ENCODE measurements at places on chromosomes 13 and 19. TPM values are rescaled to one million over a fixed set of nuclear protein-coding genes. Genes with fewer than 3 reads are reported as not detected.

The B9D2 gene
- 9.3 TPM for total RNA-seq

- no peak for DNase-seq
Observed at GRCh38 chr13:21625366-21625765, 21.4 kb upstream of the MICU2 start.

DNA sequence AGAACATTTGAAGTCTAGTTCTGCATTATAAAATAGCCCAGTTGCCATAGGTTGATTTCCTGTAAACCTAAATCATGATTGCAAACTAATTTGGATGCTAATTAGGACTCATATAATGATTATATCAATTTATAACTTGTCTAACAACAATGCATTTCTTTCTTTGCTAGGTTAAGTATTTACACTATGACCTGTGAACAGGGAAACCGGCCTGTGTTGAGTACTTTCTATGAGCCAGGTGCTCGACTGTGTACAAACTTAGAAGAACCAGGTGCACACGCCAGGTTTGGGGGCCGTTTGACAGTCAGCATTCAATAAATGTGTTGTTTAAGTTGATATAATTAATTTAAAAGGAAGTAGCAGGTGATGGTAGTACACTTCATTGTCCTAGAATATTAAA is 203.1 kb downstream of the TM9SF2 start:
- no peak for DNase-seq

DNA sequence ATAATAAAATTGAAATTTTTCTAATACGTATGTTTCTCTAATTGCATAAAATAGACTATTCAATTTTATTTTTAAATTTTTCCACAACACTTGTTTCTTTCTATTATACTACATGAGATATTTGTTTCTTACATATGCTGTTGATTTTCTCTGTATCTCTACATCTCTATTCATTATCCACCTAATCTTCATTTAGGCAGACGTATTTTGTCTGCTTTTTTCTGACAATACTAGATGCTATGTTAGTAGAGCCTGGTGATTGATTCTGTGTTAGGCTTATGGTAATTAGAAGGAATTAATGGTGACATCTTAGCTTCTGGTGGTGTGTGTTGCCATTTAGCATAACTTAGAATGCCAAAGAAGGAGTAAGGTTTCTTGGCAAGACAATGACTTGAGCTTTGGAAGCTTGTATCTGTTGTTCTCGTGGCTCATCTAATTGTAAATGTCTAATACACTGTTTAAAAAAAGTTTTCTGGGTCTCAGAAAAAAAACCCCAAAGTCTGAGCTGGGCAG is 1610.7 kb upstream of the PCDH20 start:
- DNase-seq, result no peak

The FPR2 gene
- total RNA-seq, result 0.31 TPM

The SYT3 gene
- not detected for total RNA-seq

The PRSS57 gene
- 1.4 TPM for total RNA-seq

The ETV2 gene
- total RNA-seq, result 1.2 TPM

The FCAR gene
- total RNA-seq, result not detected

The WASF3 gene
- not detected for total RNA-seq

The CAPN12 gene
- 3.6 TPM for total RNA-seq

- no peak for DNase-seq
Observed at GRCh38 chr13:40344270-40345148, 321.9 kb downstream of the FOXO1 start.

The SPTBN4 gene
- total RNA-seq, result not detected

DNA sequence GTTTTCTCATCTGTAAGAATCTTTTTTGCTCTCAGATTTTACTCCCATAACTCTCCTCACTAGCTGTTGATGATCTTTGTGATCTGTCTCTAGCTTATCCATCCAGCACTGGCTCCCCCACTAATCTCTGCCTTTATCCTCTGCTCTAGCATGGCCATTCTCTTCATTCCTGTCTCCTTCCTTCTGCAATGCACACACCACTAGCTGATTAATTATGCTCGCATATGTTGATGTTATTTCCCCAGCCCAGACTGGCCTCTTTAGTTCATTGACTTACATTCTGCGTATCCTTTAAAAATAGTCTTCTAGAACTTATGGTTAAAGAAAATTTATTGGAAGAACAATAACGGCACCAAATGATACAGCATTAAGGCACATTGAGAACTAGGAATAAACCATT is 52.5 kb downstream of the DGKH start:
- no peak for DNase-seq

The ZNF527 gene
- total RNA-seq, result 6.7 TPM

DNA sequence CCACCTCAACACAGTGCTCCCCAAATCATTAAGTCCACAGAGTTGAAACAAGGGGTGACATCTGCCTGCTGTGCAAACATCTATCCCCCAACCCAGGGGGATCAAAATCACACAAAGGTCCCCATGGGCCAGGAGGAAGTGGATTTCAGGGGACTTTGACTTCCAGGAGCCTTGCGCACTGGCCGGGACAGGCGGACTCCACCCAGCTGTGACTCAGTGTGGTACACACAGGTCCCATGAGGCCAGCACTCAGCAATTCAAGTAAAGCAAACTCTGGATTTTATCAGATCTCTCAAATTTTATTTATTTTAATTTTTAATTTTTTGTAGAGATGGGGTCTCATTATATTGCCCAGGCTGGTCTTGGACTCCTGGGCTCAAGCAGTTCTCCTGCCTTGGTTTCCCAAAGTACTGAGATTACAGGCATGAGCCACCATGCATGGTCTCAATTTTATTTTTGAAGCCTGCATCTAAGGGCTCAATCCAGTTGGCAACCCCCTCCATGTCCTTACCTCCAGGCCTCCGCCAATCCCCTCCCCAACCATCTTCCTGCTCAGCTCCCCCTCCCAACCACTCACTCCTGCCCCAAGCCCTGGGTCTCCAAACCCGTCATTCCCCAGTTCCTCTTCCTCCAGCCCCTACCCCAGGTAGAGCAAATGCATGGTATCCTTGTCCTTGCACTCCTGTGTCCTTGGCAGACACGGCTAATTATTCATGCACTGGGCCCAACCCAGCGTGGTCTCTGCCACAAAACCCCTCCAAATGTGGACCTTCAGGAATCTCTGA is 18.2 kb downstream of the ARHGAP33 start:
- no peak for DNase-seq

GRCh38 chr13:53112522-53112921 is 83.9 kb downstream of the OLFM4 start:
- DNase-seq, result no peak

DNA sequence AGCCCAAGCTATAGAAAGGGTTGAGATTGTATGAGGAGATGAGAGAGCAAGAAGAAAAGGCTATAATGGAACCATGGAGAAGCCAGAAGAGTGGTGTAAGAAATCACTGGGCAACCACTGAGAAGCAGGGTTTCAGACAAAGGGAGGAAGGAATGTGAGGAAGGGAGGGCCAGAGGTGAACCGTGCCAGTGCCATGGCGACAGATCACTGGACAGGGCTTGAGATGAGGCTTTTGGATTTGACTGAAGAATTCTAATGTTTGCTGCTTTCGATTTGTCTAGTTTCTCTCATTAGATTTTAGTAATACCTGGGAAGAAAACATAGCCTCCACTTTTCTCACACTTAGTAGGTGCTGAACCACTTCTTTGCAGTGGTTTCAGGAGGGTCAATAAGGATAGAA is 6.3 kb upstream of the GPR183 start:
- DNase-seq, result no peak

- no peak for DNase-seq
Observed at GRCh38 chr13:33299626-33300025, 14.1 kb upstream of the STARD13 start.

The CD209 gene
- not detected for total RNA-seq

- no peak for DNase-seq
Observed at GRCh38 chr13:40502236-40502635, 164.2 kb downstream of the FOXO1 start.

DNA sequence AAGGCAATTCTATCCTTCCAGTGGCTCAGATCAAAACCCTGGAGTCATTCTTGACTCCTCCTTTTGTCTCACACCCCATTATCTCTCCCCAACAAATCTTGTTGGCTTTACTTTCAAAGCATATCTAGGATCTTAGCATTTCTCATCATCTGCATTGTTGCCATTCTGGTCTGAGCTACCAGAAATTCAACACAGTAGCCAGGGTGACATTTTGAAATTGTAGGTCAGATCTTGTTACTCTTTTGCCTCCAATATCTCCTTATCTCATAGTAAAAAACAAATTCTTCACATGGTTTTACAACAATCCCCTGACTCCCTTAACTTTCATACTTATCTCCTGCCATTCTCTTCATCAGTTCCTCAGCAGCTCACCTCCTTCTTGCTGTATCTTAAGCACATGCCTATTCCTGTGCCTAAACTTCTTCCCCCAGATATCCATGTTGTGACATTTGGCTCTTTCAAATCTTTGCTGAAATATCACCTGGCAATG is 115.8 kb downstream of the KLF5 start:
- DNase-seq, result no peak

DNA sequence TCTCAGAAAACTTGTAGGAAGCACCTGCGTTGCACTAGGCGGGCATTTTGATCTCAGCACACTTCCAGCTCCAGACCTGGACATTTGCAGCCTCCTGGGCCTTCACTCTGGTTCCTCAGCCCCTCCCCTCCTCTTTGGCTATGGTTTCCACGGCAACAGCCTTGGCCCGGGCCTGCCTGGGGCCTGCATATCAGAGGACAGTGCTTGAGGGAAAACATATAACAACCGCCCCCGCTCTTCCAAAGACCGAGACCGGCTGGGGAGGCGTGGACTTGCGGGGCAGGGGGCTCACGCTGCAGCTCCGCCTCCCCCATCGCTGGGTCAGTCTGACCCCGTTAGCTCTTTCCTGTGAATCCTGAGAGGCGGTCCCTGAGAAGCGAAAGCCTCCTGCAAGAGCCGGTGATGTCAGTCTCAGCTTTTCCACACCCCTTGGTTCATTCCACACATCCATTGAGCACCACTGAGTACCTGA is 125.7 kb upstream of the PEG3 start:
- DNase-seq, result no peak

The B3GNT3 gene
- not detected for total RNA-seq

GRCh38 chr19:498977-499623 is 2.8 kb downstream of the MADCAM1 start:
- DNase-seq, result no peak

The MCEMP1 gene
- not detected for total RNA-seq

DNA sequence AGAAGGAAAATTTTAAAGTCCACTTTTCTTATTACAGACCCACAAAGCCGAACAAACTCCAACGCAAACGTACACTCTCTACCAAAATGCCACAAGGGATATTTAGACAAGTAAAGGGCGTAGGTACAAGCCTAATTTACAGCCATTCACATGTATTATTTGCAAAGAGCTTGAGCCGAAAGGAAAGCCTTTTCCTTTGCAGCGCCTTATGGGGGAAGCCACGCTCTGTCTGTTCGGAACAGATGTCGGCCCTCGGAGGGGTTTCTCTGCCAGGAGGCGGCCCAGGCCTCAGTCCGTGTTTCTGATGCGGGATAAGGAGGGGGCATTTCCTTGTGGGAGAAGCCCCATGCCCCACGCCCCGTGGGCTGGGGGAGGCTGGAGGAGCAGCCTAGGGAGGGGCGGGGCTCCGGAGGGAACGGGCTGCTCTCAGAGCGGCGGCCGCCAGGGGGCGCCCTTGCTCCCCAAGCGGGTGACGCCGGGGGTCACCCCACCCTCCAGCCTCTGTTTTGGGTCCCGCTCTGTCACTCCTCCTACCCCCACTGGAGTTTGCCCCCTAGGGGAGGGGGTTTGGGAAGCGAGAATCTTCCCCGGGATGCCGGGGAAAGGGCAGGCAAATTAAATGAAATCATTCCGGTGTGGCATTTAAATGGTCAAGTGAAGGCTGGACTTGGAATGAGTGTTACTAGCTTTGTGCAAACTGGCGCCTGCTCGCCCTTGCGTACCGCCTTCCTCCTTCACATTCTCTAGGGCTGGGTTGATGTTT is 2.9 kb downstream of the HTR2A start:
- peak; percentile 67 for DNase-seq

GRCh38 chr13:41502673-41503072 is 45.3 kb downstream of the RGCC start:
- DNase-seq, result no peak

DNA sequence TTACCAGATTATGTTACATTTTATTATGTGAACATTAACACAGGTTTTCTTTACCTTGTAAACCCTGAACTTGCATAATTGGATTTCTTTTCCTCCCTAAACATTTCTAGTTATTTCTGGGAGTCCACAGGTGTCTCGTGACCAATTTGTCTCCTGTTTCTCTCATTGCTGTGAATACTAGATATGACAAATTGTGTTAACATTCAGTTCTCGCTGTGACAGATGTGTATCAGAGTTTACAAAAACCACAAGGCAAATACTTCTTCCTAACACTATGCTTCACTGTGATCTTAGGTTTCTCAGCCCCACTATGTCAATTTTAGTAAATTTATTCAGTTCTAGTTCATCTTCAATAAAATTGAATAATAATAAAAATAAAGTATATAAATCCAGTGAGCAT is 1554.9 kb downstream of the EFNB2 start:
- no peak for DNase-seq

DNA sequence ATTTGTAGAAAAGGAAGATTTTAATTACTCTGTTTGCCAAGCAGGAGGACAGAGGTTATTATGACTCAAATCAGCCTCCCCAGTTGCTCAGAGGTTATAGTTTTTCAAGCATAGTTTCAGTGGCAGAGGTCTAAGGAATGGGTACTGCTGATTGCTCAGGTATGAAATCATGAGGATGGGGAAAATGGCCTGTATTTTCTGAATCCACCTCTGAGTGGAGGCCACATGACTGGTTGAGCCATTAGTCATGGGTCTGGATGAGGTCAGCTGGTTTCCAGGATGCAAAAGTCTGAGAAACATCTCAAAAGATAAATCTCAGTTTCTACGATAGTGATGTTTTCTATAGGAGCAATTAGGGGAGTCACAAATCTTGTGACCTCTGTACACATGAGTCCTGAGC is 62.8 kb upstream of the CEACAM8 start:
- DNase-seq, result no peak

The RASAL3 gene
- total RNA-seq, result 158 TPM

DNA sequence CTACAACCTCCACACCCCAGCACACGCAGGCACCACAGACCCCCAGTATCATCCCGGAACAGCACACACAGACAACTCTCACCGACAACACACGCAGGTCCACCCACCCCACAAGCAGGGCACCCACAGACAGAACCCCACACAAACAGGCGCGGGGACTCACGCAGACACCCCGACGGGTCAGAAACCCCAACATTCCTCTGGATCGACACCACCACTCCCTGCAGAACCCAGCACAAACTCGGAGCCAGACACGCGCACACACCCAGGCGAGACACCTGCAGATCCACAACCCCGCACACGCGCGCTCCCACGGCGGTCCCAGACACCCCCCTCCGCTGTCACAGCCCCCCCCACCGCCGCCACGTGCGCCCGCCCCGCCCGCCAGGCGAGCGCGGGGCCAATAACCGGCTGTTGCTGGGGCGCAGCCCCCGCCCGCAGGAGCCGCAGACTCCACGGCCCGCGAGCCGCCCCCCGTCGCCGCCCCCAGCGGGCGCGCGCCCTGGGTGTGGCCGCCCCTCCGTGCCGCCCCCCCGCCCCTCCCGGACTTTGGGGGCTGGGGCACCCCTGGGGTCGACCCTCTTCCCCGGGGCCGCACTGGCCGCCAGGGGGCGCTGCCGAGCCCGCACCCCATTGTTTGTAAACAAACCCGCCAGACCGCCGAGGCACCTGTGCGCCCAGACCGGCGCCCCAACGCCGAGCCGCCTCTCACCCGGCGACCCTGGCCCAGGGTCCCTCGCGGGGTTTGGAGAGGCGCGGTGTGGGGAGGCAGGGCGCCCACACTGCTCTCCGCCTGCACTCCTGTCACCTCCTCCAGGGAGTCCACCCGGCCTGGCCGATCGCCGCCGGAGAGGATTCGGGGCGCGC is 712 bp downstream of the BBC3 start:
- peak; percentile 87 for DNase-seq

GRCh38 chr13:43884222-43884621 is 4.5 kb downstream of the LACC1 start:
- no peak for DNase-seq

The GRK1 gene
- 0.14 TPM for total RNA-seq

All from natural killer cell treated with Interleukin-12 subunit alpha and Interleukin-12 subunit beta and Interleukin-15 and Interleukin-18, amount 100 ng/mL, for 72 hours (primary cell).